Right cardiac atrium (tissue), 5 donors: ENCODE measurements at places on chromosomes 1 and 21.

GRCh38 chr1:63991685-63992084 lies 211.7 kb upstream of the UBE2U start:
- DNase-seq = no peak

GRCh38 chr1:85278853-85279314 lies 2.5 kb upstream of the BCL10 start:
- no peak for DNase-seq

- peak; percentile 79 for DNase-seq
These were observed 14.0 kb downstream of the AHDC1 start for GRCh38 chr1:27589841-27590426.

GRCh38 chr1:30145723-30146303 lies 577.6 kb downstream of the MATN1 start:
- no peak for DNase-seq

DNA sequence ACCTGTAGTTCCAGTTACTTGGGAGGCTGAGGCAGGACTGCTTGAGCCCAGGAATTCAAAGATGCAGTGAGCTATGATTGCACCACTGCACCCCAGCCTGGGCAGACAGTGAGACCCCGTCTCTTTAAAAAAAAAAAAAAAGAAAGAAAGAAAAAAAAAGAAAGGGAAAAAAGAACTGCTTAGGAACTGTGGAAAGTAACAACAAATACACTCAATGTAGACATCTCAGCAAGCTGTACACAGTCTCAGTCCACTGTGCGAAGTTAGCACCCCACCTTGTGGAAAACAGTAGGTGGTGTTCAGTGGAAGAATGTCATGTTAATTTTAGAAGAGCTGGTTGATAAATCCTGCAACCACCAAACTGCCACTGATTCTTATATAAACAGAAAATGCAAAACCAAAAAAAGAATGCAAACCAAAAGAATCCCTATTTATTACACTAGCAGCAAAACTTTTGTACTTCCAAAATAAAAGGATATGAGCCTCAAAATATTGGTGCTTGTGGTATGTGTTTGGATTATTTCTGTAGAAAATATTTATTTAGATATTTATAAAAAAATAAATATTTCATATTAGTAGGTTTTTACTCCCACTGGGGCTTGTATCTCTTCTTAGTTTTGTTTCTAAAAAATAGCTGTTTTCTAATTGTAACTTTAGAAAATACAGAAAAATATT lies 31.1 kb downstream of the ALG14 start:
- DNase-seq = peak; percentile 61

DNA sequence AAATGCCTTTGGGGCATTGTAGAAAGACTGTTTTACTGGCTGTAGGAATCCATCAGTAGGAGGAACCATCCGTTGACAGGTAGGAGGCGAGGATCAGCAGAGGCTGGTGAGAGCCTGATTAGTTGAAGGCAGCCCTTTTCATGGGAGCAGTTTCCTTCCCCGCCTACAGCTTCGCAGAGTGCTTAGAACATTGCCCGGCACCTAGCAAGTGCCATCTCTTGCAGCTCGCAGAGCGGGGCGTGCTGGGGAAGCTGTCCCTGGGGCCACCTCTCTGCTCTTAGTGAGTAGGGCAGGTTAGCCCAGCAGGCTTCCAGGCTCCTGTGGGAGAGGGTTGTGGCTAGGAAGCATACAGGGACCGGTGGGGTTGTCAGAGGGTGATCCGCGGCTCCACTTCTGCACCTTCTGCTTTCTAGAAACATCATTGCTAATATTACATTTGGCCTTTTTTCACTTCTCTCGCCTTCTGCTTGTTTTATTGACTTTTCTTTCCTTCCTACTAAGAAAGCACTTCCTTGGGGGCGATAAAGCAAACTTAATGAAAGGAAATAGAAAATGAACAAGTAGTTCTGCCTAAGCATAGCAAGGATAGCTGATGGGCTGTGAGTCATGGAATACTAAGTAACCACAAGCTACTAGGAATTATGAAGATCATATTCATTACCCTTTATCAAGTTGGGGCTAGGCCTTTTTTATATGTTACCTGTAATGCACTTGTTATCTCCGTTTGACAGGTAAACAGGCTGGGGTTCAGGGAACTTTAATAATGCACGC lies 176.7 kb downstream of the GALNT2 start:
- no peak for DNase-seq

DNA sequence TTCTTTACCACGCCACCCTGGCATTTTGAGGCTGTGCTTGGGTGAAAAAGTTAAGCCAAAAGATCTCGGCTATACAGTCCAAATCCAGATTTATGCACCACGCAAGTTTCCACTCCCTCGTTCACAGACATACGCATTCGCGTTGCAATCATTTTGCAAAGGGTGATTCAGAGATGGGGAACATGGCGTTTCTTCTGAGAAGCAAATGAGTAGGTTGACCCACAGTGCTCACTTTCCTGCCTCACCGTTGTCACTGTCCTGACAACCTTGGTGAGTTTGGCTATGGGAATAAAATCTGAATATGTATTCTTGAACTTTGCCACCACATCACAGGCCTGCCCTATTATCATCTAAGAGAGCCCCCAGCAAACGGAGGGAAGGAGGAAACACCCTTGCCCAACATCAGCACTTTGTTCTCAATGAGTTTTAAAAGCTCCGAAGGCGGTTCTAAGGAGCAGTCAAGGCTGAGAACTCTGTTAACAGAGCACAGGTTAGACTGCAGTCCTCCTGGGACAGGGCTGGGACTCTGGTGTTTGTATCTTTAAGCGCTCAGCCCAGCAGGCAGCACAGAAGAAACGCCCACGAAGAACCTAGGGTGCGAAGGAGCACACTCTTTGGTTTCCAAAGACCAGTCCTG lies 86.4 kb downstream of the RUNX1 start:
- no peak for DNase-seq

- DNase-seq = peak; percentile 60
These were observed 55.5 kb downstream of the FOXO6 start for GRCh38 chr1:41416552-41417334.

GRCh38 chr1:9886092-9886742 lies 23.9 kb downstream of the CTNNBIP1 start:
- DNase-seq = no peak

GRCh38 chr1:168386949-168387586 lies 106.4 kb downstream of the TBX19 start:
- peak; percentile 31 for DNase-seq

- DNase-seq = no peak
These were observed 22.9 kb upstream of the CASZ1 start for GRCh38 chr1:10819198-10819901.
